ENCODE measurements at places on chromosomes 6 and 20.

DNA sequence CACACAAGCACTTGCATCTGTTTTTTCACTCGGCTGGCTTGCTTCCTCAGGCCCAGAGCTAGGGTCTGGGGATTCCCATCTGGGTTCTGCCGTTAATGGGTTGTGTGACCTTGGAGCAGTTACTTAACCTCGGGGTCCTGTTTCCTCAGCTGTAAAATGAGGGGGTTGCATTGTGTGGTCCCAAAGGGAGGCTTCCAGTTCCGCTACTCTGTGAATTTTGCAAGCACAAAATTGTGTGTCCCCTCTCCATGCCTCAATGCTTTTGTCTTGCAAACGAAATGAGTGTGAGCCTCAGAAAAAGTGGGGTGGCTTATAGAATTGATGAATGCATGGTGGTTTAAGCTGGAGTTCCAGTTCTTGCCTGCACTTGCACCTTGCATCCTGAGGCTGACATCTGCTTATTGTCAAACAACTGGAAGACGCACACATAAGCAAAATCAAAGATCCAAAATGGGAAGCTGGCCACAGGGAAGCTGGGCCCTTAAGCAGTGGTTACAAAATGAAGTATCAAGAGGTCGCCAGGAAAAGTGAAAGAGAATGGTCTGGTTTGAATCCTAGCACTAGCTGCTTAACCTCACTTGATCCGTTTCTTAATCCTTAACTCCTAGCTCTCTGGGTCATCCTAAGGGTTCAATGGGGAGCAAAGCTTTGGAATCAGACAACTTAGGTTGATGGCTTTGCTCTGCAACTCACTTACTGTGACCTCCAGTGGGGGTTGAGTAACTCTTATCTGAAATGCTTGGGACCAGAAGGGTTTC, 490.6 kb downstream of the DHX35 start:
- no peak for DNase-seq

- no peak for DNase-seq
Observed at GRCh38 chr6:11682561-11682975, 96.0 kb downstream of the ADTRP start.

DNA sequence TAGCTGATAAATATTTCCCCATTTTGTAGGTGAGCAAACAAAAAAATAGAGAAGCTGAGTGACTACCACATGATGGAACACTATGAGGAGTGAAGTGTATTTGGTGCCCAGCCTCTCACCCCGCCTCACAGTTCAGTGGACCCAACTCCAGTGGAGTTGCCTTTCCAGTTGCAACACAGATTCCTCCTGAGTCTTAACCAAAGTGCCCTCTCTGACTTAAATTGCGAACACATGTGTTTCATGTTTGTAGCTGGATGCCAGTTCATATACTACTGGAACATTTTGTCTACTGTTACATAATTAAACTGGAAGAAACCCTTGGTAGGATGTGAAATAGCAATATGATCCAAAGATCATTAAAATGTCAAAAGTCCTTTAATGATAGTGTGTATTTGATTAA, 448.9 kb downstream of the COL12A1 start:
- no peak for DNase-seq

DNA sequence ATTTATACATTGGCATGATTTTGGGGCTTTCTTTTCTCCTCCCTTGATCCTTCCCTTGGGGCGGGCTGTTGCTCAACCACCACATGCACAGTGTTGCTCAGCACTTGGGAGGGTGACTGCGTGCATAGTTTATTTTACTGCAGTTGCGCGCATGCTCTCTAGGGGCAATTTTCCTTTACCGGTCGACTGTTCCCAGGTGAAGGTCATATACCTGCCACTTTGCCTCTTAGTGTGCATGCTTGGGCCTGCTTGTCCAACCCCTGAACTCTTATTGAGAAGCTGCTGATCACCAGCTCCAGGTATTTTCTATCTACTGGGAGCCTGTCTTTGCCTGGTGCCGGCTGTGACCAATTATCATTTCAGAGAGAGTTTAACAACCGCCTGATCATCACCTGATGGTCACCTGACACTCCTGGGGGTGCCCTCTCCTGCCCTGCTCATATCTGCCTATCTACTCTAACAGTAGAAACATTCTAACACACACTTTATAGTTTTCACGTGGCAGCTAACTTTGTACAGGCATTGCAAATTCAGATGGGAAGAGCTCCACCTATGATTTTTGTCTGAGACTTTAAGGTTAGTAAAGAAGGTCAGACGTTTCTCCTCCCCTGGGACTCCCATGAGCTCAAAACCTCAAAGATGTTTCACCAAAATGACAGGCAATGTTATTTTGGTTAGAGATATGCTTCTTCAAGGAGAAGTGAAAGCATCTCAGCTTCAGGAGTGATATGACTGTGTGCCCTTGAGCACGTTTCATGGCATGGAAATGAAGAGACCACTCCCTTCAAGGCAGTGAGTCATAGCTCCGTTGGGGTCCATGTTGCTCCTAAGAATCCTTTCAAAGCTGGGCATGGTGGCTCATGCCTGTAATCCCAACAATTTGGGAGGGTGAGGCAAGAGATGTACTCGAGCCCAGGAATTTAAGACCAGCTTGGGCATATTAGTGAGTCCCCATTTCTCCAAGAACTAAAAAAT, 227.5 kb upstream of the MYLIP start:
- no peak for DNase-seq

DNA sequence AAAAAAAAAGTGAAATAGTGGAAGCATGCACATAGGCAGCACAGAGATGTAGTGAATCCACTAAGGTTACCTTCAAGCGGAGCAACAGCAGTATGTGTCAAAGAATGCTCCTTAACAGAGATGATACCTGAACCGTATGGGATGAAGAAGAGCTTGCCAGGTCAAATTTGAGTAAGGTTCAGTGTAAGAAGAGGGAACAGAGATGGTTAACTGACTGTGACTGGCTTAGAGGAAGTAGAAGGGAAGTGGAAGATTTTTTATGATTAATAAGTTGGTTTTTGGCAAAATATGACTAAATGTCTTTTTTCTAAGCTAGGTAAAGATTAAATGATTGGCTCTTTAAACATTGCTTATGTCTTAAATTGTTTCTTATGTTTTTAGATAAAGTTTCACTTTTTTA, 52.6 kb upstream of the C20orf144 start:
- no peak for DNase-seq

DNA sequence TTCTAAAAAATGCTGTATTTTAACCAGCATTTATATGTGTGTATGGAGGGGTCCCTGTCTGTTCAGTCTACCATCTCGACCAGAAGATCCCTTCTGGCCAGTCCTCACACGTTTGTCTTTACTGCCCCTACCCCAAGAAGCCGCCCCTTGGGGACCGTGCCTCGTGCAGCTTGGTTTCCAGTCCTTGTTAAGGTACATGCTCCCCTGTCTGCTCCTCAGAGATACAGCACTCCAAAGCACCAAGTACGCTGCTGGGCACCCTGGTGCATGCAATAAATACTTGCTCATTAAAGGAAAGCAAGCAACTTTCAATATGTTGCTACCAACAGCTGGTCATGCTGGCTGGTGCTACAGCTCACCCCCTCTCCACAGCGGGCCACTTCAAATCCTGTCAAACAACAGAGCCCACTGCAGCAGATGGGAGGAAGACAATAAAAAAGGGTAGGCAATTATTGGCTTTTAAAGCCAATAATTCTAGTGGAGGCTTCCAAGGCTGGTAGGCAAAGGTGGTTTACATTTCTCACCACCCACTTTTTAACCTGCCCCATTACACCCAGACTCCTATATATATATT, 61.6 kb downstream of the PSMG4 start:
- no peak for DNase-seq
